Cardiac ventricle fibroblast (primary cell): ENCODE measurements at places on chromosomes 6 and 20. TPM values are rescaled to one million over a fixed set of nuclear protein-coding genes. Genes with fewer than 3 reads are reported as not detected.

HMGA1 gene
- total RNA-seq, result 192 and 215 TPM in 2 replicates

HLA-DRA gene
- 0.29 TPM in 1 of 2 replicates, not detected in the other for total RNA-seq

MYBL2 gene
- 1.4 and 1.6 TPM in 2 replicates for total RNA-seq

ADAM33 gene
- 14.1 and 14.8 TPM in 2 replicates for total RNA-seq

OR2H1 gene
- not detected in 2 replicates for total RNA-seq
